ENCODE measurements at places on chromosomes 16 and 17.

DNA sequence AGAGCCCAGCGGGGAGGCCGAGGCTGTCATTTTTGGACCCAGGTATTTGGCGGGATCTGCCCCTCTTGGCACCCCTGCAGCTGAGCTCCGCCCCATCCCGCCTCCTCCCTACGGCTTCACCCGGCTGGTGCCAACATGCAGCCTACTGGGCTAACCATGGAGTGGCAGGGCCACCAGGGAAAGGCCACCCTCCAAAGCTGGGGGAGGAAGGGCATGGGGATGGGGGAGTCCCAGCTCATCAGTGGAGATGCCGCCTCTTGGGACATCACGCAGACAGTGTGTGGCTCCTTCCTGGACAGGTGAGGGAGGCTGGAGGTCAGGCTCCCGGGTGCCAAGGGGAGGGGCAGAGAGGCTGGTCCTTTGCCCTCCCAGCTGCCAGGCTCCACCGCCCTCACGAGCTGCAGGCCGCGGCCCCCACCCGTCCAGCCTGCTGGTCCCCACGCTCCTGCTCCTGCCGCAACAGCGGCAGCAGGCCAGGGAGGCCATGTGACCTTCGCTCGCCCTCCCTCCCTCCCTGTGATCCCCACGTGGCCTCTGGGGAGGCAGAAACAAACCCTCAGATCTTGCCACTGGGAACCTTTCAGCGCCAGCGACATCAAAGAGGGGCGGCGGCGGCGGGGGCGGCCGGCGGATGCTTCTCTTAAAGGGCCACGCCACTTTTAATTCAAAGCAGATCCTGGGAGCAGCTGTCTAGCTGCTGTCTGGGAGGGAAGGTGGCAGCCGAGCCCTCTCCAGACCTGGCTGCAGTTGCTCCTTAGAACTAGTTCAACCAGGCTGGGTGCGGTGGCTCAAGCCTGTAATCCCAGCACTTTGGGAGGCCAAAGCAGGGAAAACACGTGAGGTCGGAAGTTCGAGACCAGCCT, 6.8 kb upstream of the NOTUM start:
- DNase-seq, result peak; percentile 75

- DNase-seq, result no peak
Measured at GRCh38 chr16:48184681-48185080, 28.9 kb upstream of the ABCC12 start.

- no peak for DNase-seq
Measured at GRCh38 chr17:81027591-81028505, 7.1 kb upstream of the BAIAP2 start.

DNA sequence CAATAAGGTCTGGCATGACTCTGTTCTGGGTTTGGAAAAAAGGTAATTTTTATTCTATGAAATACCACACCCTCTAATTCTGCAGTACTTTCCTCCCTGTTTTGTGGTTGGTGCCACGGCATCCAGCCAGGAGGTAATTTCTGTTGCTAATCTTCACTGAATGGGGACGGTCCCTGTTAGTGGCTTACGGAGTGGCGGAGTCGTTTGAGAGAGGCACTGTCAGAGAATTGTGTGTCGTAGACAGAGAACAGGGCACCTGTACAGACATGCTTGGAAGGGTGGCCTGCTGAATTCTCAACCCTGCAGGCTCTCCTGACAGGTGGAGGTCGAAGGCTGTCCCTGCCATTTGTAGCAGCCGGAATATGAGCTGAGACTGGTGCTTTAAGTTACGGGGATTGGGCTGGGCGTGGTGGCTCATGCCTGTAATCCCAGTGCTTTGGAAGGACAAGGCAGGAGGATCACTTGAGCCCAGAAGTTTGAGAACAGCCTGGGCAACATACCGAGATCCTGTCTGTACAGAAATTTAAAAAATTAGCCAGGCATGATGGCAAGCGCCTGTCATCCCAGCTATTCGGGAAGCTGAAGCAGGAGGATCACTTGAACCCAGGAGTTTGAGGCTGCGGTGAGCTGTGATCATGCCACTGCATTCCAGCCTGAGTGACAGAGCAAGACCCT, 33.2 kb downstream of the EEF2K start:
- no peak for DNase-seq

GRCh38 chr16:55367866-55368603, 44.0 kb downstream of the IRX6 start:
- DNase-seq, result peak; percentile 44

DNA sequence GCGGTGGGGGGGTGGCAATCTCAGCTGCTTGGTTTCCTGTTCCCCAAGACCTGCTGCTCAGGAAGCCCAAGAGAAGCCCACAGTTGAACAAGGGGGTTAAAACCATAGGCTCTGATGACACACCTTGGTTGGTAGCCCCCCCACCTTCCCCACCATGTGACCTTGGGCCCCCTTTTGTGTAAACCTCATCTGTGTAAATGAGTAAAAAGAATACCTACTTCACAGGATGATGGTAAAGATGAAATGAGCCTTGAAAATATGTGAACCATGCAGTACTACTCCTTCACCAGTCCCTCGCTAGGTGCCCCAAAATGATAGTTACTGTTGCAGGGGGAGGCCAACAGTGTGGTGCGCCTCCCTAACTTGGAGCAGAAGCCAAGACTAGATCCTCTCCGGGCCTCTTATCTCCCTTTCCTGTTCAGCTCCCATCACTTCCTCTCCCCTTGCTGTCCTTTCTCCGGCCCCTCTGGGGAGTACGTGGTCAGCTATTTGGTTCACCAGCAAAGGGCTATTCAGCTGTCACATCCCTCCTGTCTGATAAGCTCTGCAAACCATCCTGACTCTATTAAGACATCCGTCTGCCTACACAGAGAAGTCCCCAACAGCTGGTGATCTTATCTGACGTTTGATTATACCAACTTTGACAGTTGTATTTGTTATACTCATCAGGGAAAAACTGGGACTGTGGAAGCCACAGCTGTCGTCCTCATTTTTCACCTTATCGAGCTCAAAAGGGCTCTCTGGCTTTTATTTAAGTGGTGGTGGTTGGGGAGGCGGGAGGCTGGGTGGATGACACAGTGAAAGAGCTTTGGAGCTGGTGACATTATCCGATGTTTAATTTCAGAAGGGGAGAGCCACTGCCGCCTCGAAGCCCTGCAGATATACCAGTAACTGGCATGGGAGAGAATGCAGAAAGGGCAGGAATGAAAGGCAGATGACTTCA, 19.9 kb downstream of the DCAKD start:
- DNase-seq, result no peak

- DNase-seq, result peak; percentile 58
Measured at GRCh38 chr16:50743581-50744225, 1.8 kb downstream of the CYLD start.

- no peak for DNase-seq
Measured at GRCh38 chr17:27362909-27363308, 69.0 kb downstream of the WSB1 start.

DNA sequence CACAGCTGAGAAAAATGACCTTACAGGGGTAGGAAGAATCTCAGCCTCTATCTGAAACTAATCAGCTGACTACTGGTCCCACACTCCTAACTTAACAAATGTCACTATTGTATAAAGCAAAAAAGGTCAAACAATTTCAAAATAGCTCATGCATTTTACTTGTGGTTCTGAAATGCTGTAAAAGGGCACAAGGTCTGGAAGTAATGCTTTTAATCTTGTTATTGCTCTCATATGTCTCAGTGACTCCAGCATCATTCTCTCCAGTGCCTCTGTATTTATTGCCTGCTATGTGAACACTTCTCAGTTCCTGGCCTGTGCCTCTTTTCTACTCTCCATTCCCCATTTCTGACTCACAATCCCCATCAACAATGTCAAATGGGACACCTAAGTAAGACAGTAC, 937.7 kb downstream of the CDH11 start:
- DNase-seq, result no peak

DNA sequence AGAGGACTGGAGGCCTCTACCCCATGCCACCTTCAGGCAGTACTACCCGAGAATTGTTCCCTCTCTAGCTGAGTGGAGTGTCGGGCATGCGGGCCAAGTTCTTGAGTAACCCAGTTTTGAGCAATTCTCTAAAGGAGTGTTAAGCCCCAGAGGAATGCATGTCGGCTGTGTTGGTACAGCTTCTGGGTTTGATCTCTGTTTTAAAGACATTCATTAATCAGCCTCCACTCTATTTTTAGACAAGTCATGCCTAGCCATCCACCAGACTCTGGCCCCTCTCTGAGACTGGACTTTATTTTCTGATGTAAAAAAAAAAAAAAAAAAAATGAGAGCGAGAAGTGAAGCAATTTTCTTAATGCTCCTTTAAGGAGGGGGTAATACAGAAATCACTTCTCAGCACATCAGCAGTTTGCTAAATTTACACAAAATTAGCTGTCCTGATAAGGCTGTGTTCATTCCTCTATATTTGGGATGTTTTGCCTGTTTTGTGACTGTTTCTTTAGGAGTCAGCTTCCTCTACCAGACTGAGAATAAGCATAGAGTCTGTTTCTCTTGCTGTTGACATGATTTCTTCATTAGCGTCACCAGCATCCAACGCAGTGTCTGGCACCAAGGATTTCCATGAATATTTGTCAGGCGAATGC, 88.7 kb downstream of the AXIN2 start:
- no peak for DNase-seq

DNA sequence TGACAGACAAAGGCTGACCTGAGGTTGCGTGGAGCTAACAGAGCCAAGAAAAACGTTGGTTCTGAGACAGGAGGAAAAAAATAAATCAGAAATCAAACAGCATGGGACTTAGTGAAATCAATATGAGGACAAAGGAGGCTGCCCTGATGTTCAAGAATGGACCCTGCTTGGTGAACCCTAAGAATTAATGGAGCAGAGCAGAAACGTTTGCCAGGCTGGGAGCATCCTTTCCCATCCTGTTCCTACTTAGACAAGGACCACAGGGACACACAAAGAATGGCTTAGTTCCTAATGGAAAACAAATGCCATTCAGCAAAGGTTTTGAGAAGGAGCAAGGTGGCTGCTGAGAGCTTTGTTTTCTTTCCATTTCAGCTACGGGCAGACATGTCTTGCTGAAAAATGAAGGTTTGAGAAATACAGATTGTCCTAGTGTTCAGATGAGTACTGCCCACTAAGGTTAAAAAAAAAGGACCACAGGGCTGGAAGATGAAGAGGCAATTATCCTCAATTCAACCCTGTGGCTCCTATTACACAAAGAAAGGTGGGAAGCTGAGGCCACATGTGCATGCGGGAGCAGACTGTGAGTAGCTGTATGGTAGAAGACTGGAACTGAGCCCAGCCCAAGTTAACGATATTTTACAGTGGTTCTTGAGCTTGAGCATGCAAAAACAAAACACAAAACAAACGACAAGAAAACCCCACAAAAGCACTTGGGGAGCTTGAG, 230.1 kb downstream of the SLC39A11 start:
- DNase-seq, result no peak

GRCh38 chr17:2146132-2146871, 91.4 kb downstream of the HIC1 start:
- no peak for DNase-seq

DNA sequence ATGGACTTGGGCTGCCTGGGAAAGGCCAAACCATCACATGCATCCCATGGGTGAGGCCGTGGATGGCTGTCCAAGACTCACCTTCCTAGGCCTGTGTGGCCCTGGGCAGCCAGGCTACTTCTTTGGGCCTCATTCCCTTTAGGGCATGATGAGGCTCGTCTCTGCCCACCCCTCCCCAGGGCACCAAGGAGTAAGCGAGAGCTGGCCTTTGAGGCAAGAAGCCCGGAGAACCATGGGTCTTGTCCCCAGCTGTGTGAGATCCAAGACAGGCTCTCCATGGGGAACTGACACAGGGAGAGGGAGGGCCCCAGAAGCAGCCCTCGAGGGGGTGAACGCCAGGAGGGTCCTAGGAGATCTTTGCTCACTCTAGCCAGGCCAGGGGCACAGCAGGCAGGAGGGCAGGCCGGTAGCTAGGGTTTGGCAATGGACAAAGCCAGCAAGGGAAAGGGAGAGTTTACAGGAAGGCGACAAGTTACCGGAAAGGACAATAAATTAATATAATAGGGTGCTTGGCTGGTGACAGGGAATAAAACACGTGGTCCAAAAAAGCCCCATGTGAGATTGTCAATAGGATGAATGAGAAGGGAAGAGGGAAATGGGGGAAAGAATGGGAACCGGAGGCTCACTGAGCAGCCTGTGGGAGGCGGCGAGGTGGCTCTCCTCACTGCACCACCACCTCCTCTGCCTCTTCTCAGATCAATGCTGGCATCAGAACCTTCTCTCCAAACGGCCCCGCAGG, 119.1 kb downstream of the SDK2 start:
- no peak for DNase-seq

GRCh38 chr16:2384426-2384825, 43.9 kb upstream of the ABCA3 start:
- DNase-seq, result peak; percentile 38

- DNase-seq, result no peak
Measured at GRCh38 chr16:56289416-56289815, 98.1 kb downstream of the GNAO1 start.

DNA sequence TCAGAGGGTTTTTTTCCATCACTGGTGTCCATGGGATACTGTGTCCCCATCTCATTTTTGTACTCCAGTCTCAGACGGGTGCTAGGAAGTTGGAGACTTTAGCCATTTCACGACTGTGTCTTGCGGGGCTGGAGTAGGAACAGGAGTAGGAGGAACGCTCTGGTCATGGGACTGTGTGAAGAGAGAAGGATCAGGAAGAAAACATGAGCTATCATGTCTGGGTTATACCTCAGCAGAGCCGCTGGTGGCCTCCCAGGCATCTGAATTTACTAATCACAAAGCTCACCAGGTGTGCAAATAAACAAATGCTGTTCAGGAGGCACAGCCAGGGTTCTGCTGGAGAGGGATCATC, 225.4 kb downstream of the SEC14L1 start:
- peak; percentile 26 for DNase-seq

DNA sequence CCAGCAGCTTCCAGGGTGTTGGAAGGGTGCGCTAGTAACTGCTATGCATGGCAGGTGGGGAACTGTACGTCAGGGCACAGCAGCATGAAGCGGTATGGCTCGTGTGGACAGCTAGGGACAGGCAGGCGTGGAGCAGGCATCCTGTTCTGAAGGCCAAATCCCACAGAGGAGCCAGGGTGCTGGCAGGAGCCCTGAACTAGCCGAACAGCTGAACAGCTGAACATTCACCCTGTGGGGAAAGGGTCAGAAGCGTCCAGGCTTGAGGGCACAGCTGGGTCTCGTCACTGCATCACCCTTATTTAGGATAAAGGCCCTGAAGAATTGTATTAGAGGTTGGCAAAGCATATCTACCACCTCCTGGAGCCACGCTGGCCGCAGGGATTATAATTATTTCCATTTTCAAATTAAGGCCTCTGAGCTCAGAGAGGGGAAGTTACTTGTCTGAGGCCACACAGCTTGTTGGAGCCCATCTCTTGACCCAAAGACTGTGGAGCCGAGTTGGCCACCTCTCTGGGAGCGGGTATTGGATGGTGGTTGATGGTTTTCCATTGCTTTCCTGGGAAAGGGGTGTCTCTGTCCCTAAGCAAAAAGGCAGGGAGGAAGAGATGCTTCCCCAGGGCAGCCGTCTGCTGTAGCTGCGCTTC, 3.3 kb upstream of the STH start:
- no peak for DNase-seq

GRCh38 chr17:2087597-2088211, 32.8 kb downstream of the HIC1 start:
- DNase-seq, result peak; percentile 97

DNA sequence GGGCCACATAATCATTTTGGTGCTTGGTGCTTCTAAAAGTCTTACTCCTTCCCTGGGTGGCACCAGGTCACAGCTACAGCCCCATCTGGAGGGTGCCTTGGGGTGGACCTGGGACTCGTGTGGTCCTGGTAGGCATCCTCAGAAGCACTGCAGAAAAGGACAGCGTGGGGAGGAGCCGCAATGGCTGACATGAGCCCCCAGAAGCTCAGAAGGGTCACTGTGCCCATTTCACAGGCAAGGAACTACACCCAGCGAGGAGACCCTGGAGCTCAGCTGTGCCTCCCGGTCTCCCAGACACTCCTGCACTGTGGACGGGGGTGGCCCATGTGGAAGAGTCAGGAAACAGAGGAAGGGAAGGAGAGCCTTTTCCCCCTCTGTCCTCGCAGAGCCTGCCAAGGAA, 26.4 kb downstream of the C17orf100 start:
- DNase-seq, result no peak

Data from inflammatory macrophage treated with lipopolysaccharide for 4 hours (primary cell).